ENCODE measurements at places on chromosomes 6 and 20.

DNA sequence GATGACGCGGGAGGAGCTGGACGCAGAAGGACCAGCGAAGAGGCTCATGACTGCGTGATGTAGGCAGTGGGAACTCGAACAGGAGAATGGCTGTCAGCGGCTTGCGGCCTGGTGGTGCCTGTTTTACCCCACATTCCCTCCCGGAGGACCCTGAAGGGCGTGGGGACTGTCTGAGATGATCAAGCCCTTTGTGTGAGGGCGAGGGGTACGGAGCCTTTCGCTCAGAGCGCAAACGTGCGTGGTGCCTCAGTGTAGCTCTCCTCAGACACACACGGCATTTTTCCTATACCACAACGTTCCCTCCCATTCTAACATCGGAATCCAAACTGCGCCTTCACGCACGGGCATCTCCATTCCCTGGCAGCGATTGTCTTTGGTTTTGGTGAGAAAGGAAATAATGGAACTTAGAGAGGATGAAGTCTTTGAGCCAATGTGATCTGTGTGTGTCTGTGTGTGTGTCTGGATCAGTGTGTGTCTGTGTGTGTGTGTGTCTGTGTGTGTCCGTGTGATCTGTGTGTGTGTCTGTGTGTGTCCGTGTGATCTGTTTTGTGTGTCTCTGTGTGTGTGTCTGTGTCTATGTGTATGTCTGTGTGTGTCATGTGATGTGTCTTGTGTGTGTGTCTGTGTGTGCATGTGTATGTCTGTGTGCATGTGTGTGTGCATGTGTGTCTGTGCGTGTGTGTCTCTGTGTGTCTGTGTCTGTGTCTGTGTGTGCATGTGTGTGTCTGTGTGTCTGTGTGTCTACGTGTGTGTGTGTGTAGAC lies 5.3 kb downstream of the PTK6 start:
- DNase-seq: no peak

- no peak for DNase-seq
These were observed 31.4 kb downstream of the GHRH start for GRCh38 chr20:37230200-37230599.

- DNase-seq: no peak
These were observed 111.2 kb upstream of the SUPT3H start for GRCh38 chr6:45488889-45489288.

GRCh38 chr6:157714153-157714490 lies 108.9 kb upstream of the SNX9 start:
- DNase-seq: no peak

- no peak for DNase-seq
These were observed 15.4 kb downstream of the RANBP9 start for GRCh38 chr6:13696226-13696625.

DNA sequence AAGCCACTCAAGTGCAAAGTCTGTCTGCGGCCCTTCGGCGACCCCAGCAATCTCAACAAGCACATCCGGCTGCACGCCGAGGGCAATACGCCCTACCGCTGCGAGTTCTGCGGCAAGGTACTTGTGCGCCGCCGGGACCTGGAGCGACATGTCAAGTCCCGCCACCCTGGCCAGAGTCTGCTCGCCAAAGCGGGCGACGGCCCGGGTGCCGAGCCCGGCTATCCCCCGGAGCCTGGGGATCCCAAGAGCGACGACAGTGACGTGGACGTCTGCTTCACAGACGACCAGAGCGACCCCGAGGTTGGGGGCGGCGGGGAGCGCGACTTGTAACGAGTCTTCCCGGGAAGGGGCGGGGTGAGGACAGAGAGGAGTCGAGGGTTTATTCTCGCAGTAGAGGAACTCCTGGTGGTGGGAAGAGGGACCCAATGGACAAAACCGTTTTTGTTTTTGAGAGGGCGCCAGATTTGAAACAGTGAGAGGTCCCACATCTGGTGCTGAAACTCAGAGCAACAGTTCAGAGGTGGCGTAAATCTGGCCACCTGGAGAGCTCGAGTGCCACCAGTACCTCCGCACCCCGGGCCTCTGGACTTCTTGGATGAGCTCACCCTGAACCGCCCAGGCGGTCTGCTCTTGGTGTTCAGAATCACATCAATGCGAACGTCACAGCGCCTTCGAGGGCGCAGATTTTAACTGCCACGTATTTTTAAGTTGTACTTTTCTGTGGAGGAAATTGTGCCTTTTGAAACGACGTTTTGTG lies 8.0 kb downstream of the PRDM13 start:
- DNase-seq: no peak

- DNase-seq: no peak
These were observed 142.3 kb downstream of the FARS2 start for GRCh38 chr6:5403609-5404008.

GRCh38 chr6:94041945-94042709 lies 622.8 kb upstream of the EPHA7 start:
- DNase-seq: no peak

Data from activated T-cell treated with anti-CD3 and anti-CD28 coated beads, Interleukin-2, amount 50 U/mL, for 1 hour (primary cell).